ENCODE measurements at places on chromosomes 7 and 10. TPM values are rescaled to one million over a fixed set of nuclear protein-coding genes. Genes with fewer than 3 reads are reported as not detected.

DNA sequence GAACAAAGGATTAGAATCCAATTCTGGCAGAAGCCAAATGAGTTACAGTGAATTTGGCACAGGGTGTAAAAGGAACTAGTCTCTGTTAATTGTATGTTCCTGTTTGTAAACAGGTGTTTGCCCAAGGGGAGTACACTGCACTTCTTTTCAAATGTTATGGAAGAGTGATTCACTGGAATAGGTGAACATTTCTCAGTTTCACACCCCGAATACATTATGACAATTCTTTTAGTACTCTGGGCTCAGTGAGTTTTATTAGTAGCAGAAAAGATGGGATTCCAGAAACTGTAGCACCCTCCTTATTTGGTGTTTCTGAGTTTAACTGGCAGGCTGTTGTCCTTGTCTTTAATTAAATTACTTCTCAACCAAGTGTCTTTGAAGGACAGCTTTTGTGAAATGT, 329.2 kb downstream of the BBS9 start:
- DNase-seq: no peak

DNA sequence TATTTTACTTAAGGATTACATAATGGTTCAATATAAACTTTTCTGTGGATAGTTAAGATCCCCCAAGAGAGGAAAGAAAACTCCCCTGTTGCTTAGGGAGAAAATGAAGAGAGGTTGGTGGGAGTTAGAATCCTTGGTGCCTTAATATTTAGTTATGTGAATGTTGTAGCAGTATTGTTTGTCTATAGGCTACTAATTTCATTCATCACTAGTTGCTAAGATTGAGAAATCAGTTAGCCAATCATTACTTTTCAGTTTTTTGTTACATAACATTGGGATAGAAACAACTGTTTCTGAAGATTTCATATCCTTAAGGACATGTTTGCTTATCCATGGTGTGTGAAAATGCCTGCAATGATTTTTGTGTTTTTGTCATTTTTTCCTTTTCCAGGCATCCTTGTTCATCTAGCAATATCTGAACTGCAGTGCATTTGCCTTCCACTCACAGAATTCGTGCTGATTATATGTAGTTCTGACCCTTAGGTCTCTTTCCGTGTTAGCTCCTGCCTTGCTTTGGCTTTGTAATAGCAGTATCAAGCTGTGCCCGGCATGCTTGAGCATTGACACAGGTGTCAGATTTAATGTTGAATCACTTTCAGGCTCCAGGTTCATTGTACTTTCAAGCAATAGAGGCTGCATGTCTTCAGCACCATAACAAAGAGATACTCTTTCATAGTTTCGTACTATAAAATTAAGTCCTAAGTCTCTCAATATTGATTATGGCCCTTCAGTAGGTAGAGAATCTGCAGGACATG, 85.0 kb downstream of the PODXL start:
- no peak for DNase-seq

- no peak for DNase-seq
Observed at GRCh38 chr7:43533801-43534479, 49.0 kb upstream of the STK17A start.

GRCh38 chr10:66148312-66148711, 777.5 kb upstream of the LRRTM3 start:
- DNase-seq: no peak

GRCh38 chr10:113347508-113347907, 205.3 kb upstream of the HABP2 start:
- no peak for DNase-seq

- DNase-seq: no peak
Observed at GRCh38 chr7:70132852-70133690, 534.8 kb downstream of the AUTS2 start.

DNA sequence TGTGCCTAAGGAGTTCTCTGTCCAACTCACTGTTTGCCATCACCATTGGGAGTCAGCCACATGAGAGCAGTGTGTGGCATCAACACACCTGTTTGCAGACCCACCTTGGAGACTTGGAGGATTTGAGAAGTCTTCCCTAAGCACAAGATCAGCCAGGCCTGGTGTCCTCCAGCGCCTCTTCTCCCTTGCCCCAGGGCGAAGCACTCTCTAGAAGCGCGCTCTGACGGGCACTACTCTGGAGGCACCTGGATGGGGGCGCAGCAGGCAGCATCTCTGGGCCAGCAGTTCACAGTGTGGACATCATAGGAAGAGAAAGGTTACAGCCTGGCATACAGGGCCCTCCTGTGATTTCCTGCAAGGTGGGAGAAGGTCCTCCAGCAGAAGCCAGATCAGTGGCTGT, 289.3 kb downstream of the CELF2 start:
- no peak for DNase-seq

DNA sequence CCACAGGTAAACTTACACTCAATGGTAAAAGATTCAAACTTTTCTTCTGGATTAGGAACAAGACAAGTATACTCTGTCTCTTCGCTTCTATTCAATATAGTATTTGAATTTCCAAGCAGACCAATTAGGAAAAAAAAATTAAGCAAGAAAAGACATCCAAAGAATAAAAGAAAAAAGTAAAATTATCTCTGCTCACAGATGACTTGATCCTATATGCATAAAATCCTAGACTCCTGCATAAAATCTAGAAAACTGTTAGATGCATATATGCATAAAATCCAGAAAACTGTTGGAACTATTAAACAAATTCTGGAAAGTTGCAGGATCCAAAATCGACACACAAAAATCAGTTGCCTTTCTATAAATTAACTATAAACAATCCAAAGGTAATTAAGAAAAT, at the start of gene OR13A1:
Gene OR13A1 (minus strand): TSS at position 101 of the 400 bp plus-strand sequence. CDS start 11,186 bp downstream, outside the sequence.
- DNase-seq: no peak

DNA sequence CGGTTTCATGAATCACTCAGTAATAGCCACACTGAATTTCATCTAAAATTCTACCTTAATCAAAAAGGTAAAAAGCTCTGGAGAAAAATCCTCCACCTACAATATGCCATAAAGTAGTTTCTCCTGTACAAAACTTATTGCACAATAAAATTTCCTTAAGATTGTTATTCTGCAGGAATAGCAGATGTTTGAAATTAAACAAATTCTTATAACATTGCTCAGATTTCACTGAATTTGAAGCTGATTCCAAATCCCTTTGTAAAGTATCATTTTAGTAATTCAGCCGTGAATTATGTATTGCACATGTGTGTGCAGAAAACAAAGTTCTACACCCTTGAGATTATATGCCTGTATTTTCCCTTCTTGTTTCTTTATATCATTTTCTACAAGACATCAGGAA, 123.8 kb downstream of the AMPH start:
- DNase-seq: no peak

GRCh38 chr10:122060250-122060649, 71.3 kb downstream of the TACC2 start:
- no peak for DNase-seq

DNA sequence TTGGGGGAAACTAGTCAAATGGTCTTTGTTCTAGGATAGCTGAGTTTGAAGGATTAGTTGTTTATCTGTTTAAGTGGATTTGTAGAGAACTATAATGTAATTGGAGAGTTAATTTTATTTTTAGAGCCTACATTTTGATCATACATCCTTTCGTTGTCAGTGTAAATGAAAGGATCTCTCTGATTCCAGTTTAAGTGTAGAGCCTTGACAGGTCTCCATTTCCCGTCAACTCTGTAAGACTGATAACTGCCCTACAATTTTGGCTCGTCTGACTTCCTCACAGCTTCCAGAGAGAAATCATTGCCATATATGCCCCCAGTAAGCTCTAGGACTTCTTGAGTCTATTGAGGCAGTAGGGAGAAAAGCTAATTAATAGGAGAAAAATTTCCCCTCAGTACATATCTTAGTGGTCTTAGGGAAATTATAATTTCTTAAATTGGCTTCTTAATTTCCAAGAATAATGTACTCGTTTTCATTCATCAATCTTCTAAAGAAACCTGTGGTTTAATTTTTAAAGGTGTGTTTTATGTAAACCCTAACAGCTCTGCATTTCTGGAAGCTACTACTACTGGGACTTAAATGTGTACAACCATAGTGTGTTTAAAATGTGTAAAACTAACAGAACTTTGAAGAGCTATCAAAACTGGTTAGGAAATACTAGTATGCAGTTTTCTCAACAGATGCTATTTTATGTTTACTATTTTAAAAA, 3.8 kb downstream of the KMT2E start:
- DNase-seq: no peak

- DNase-seq: no peak
Observed at GRCh38 chr7:67913604-67914003, 917.0 kb downstream of the TYW1 start.

- DNase-seq: no peak
Observed at GRCh38 chr10:5619362-5620211, 46.8 kb downstream of the ASB13 start.

- no peak for DNase-seq
Observed at GRCh38 chr7:41967156-41967555, 264.3 kb upstream of the INHBA start.

- DNase-seq: no peak
Observed at GRCh38 chr10:24350070-24350921, 141.4 kb downstream of the KIAA1217 start.

- DNase-seq: no peak
Observed at GRCh38 chr10:69278446-69278963, at the start of gene HK1. Gene HK1, plus strand, starts transcription at chr10:69278496.

The CNPY1 gene
- not detected for total RNA-seq

The CALML5 gene
- not detected for total RNA-seq

The SLC39A12 gene
- total RNA-seq: not detected

The ZNF467 gene
- total RNA-seq: 7.0 TPM

The IRF5 gene
- total RNA-seq: 1.6 TPM

The SPDYE2 gene
- not detected for total RNA-seq

The NXPH1 gene
- not detected for total RNA-seq

The GATA3 gene
- total RNA-seq: 1.2 TPM

The EEPD1 gene
- 6.6 TPM for total RNA-seq

The MYPN gene
- 196 TPM for total RNA-seq

The CREB5 gene
- total RNA-seq: 43.1 TPM

The UCN3 gene
- not detected for total RNA-seq

The COBL gene
- 109 TPM for total RNA-seq

The C7orf33 gene
- total RNA-seq: not detected

The DUS4L gene
- total RNA-seq: 7.9 TPM
